ENCODE measurements at places on chromosomes 1 and 21.

DNA sequence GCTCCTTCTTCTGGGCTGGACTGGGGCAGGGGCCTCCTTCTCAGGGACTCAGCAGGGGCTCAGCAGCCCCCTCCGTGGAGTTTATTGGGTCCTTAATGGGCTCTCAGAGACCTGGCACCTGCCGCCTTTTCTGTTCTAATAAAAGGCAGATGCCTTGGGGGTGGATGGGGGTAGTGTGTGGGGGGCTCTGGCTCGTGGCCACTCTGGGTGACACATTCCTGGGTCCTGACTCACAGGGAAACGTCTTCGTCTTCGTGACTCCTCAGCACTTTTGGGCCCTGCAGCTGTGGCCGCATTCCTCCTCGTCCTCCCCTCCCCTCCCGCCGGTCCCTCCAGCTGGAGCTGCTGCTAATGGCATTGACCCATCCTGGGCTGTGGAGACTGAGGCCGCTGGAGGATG is 107.8 kb upstream of the WNT4 start:
- DNase-seq = no peak

DNA sequence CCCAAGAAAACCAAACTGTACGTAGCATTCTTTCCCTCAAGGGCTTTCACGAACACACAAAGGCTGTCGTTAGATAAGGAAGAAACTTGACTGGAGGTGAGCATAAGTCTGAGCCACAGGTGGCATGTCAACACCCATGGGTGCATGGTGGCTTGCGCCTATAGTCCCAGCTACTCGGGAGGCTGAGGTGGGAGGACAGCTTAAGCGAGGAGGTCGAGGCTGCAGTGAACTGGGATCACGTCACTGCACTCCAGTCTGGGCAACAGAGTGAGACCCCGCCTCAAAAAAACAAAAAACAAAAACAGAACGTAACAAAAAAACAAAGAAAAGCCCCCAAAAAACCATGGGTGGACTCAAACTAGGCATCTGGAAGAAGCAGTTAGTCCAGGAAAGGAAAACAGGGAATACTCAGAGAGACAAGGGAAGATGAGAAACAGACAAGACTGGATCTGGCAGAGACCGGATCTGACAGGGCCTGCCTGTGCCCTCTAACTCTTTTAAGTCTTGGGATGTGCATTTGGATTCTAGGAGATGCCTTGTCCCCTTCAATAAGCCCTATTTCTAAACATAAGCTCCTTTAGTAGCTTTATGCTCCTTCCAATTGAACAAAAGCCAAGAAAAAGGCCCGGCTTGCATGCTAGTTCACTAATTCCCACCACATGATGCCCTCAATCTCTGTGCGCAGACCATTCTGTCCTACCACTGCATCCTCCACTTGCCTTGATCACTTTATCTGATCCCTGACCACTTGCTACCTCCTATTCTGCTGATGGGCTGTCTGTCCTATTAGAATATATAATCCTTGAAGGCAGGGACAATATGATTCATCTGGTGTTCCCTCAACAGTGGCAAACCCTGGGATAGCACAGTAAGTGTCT is 73.8 kb downstream of the APP start:
- DNase-seq = no peak

DNA sequence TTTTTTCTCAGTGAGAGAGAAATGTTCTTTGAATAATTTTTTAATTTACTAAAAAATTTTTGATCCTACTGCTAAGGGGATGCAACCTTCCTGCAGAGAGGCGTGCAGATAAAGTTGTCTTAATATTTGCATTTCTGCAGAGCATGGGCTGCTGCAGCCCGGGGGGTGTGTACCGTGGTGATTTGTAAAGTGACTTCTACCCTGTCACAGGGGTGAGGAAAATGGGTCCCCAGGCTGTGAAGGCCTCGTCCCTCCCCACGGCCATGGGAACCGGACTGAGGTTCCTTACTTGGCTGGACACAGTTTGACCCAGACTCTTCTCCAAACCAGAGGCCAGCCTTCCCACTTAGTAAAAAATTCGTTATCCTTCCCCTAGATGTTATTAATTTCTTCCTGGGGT is 9.5 kb upstream of the C1orf174 start:
- DNase-seq = no peak

DNA sequence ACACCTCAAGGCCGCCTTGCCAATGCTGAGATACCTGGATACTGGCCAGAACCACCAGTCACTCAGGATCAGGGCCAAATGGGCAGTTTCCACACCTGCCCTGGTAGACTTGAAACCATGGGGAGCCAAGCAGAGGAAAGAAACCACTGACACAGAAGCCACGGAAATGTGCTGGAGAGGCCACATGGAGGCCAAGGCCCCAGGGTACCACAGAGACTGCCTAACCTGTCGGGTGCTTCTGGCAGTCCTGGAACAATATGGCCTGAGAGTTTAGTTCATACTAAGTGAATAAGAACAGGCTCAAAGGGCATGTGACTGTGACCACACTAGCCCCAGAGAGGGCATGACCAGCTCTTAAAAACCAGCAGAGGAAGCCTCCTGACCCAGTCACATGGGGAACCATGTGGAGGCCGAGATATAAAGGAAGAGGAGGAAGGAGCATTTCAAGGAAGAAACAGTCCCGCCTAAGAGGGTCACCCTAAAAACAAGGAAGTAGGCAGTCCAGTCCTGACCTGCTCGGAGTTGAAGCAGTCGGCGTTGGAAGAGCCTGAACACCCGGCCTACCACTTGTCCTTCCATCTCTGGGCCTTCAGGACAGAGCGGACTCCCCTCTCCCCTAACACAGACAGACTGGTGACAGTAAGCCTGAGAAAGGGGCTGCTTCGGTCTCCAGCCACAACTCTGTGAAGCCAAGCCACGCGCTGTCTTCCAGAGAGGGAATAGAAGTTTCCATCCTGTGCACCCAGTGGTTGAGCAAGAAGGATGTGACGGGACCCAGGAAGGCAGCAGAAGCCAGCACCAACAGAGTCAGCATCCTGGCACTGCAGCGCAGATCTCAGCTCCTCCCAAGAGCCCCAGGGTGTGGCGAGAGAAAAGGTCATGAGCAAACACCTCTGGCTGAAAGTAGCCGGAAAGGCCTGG is at the start of gene DENND2D:
DENND2D (minus strand) TSS at position 766 of the 921 bp plus-strand sequence; CDS start at position 579, 187 bp downstream.
- no peak for DNase-seq

DNA sequence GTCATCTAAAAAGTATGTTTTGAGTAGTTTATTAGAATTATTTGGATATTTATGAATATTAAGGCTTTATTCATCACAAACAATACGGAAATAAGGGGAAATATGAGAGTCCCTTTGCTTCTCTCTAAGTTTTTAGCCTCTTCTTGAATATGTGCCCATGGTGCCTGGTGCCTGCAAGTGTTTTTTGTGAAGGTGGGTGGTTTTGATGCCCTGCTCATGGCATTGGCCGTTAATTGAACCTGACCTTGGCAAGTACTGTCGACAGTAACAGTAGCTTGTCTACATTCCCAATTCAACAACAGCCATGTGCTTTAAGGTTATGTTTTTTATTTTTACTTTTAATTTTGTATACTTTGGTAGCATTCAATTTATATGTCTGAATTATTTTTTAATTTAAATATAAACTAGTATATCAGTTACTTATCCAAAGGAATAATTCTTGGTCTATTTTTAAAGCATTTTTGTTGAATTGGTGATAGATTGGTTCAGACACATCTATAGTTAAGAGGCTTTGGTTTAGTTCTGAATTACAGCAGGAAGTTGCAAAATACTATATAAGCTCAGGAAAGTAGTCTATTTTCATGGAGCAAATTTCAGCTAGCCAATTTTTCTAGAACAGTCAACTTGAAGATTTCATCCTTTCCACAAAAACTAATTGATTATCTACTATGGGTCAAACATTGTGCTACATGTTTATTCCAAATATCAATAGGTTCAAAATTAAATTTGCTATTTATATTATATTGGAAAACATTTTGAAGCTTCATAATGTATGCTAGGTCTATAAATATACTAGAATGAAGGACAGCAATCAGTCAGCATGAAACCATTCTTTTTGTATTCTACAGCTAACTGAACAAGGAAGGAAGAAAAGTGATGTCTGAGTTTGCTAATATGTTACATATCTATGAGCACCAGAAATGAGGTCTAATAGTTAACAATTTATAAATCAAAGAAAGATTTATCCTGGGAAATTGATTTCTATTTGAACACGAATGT is 184.4 kb downstream of the MRPL39 start:
- no peak for DNase-seq

GRCh38 chr1:219876798-219877209 is 51.6 kb downstream of the SLC30A10 start:
- no peak for DNase-seq

GRCh38 chr1:241068359-241068758 is 288.6 kb downstream of the RGS7 start:
- no peak for DNase-seq

- DNase-seq = peak; percentile 12
Measured at GRCh38 chr1:101357444-101357986, 120.7 kb downstream of the S1PR1 start.

- DNase-seq = no peak
Measured at GRCh38 chr1:198185759-198186158, 29.0 kb downstream of the NEK7 start.

DNA sequence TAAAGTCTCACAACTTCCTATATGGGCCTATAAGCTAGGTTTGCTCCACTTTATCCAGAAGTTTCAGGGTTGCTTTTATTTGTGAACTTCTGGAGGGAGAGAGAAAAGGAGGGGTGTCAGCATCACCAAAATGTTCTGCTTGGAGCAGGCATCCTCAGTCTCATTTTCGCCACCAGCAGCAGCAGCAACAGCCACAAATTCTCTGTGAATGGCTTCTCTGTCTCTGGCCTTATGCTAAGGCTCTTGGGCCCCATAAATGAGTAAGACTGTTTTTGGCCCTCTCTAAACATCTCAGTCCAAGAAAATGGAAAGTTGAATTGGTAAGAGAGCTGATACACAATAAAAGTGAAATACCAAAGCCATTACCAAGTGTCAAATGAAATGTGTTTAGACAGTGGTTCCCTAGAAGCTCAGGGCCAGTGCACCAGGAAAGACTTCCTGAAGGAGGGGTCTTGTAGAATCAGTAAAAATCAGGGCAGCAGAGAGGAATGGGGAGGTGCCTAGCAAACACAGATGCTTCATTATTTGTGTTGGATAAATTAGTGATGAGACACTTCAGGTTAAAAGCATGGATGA is 53.0 kb upstream of the SPATA6 start:
- no peak for DNase-seq

DNA sequence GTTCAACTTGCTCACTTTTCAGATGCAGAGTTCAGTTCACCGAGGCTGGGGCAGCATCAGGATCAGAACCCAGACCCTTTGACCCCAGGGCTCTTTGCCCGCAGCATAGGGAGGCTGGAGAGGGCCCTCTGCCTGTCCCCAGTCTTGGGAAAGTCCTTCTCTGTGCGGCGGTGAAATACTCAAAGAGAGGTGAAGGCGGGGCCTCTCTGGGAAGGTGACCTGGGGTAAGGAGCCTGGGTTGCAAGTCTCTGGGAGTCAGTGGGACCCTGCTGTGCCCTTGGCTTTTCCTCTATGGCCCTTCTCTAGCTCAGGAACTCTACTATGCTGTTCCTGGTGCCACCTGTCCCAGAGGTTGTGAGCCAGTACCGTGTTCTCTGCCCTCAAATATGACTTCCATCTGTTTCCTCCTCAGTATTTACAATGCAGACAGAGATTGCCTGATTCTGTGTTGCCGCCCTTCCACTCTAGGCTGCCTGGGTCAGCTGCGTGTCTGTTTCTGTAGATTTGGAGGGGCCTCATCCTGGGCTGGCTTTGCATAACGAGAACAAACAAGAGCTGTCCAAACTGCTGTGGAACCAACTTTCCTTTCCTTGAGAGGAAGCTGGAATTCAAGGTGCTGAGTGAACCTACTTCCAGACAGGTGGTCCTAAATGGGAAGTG is 18.7 kb upstream of the ZBTB21 start:
- DNase-seq = no peak

Measured in amniotic stem cell (primary cell).